ENCODE measurements at places on chromosomes 5 and 9. TPM values are rescaled to one million over a fixed set of nuclear protein-coding genes. Genes with fewer than 3 reads are reported as not detected.

The N4BP3 gene
- total RNA-seq = 2.3 TPM

The GRIN3A gene
- 3.3 TPM for total RNA-seq

The DCAF12 gene
- total RNA-seq = 35.2 TPM

The PCDHB2 gene
- 118 TPM for total RNA-seq

The IL7R gene
- total RNA-seq = 0.25 TPM

Data from mesothelial cell of epicardium (in vitro differentiated cells).